ENCODE measurements at places on chromosomes 11 and 22.

DNA sequence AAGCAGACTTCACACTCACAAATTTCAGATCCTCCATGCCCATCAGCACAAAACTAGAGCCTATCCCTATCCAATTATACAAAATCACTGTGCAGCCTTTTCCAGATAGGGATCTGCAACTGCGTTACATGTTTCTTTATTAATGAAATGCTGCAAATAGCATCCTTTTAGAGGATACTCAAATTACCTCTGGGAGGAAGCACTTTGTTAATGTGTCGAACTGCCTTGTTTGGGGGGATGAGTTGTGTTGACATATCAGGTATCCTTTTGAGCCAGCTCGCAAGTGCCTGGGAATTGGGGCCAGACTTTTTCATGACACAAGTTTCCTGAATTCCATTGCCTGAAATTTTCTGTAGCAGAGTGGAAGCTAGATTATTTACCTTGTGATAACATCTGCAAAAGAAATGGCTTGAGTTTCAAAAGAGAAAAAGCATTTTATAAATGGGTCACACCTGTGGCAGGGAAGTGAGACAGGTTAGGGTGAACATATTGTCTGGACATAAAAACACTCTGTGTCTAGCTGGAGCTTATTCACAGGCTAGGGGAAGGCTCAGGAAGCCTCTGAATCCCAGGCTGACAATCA is 299.1 kb upstream of the MTNR1B start:
- no peak for DNase-seq

GRCh38 chr22:30275625-30276024 is 9.0 kb upstream of the OSM start:
- DNase-seq, result no peak

DNA sequence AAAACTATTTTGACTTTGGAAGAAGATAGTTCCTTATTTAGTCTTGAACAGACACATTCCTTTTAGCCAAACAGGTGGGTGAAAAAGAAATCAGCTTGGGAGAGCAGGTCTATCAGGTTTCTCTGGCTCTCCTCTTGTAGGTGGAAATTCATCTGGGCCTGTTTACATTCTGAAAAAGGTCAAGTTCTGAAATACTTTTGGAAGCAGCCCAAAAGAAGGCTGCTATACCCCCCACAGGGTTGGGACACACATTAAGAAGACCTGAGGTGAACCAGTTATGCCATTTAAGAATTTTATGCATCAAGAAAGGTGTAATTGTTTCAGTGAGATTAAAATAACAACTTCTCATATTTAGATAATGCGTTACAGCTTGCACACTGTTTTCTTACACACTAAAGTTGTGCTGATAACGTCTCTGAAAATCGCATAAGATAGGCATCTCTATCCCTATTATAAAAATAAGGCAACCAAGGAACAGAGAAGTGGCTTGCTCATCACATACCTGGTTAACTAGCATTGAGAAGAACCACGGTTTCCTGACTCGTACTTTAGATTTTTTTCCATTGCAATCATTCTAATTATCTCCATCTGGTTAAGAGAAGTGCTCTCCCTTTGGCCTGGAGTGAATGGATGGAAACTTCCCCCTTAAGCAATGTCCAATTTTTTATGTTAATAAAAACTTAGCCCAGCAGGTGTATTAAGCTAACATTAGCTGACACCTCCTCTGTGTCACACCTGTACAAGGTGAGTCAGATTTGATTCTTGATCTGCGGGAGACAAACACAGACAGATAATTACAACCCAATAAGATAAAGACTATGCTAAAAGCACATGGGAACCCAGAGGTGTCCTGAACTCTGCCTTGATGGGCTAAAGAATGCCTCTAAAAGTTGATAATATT is 60.5 kb upstream of the UCP3 start:
- peak; percentile 48 for DNase-seq

GRCh38 chr11:134068829-134069425 is at the start of gene JAM3:
Gene JAM3 (plus strand): TSS chr11:134069072. CDS start chr11:134069084, 12 bp downstream.
- peak; percentile 99 for DNase-seq

GRCh38 chr11:123438131-123438627 is 8.1 kb downstream of the GRAMD1B start:
- DNase-seq, result peak; percentile 41

- DNase-seq, result no peak
Observed at GRCh38 chr11:119409731-119410130, 13.2 kb downstream of the THY1 start.

DNA sequence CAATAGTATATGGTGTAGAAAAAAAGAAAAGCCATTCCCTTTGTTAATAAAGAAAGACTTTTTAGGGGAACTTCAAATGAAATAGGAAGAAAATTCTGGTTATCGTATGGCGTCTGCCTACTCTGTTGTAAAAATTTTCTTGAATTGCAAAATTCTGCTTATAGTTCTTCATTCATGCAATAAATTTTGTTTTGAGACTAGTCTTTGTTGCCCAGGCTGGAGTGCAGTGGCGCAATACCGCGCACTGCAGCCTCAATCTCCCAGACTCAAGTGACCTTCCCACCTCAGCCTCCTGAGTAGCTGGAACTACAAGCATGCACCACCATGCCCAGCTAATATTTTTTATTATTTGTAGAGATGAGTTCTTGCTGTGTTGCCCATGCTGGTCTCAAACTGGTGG is 5.8 kb downstream of the DDIAS start:
- peak; percentile 7 for DNase-seq

- DNase-seq, result peak; percentile 42
Observed at GRCh38 chr22:30158744-30159500, 78.7 kb downstream of the HORMAD2 start.

DNA sequence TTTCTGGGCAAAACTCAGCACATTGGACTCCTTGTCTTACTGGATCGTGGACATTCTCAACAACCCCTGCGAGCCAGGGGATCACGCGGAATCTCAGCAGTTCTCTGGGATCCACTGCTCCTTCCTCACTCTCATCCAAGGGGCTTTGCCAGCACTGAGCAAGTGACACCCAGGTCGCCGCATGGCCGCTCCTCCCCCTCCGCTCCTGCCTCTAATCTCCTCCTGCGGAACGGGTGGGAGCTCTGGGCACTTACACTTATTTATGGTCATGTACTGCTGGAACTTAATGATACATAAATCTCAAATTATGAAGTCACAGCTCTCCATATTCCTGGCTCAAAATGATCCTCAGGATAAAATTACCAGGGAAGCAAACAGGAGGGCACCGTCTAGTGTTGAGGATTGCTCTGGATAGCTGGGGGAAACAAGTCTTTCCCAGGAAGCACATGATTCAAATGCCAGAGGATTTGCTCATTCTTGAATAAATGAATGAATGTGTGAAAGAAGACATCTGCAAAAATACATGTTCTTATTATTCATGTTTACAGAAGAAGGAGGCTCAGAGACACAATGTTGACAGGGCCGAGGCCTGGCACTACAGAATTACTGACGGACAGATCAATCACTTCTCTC is 1077.3 kb downstream of the TBC1D22A start:
- no peak for DNase-seq

GRCh38 chr11:23947883-23948282 is 549.0 kb upstream of the LUZP2 start:
- DNase-seq, result peak; percentile 34

- peak; percentile 52 for DNase-seq
Observed at GRCh38 chr22:22195265-22196017, 49.1 kb upstream of the VPREB1 start.

All from adipocyte (in vitro differentiated cells).